Muscle of leg (tissue), 16 donors: ENCODE measurements at places on chromosomes 2 and 18.
A peak's percentile ranks its signal among the peaks of the same experiment; 100 is the strongest.

DNA sequence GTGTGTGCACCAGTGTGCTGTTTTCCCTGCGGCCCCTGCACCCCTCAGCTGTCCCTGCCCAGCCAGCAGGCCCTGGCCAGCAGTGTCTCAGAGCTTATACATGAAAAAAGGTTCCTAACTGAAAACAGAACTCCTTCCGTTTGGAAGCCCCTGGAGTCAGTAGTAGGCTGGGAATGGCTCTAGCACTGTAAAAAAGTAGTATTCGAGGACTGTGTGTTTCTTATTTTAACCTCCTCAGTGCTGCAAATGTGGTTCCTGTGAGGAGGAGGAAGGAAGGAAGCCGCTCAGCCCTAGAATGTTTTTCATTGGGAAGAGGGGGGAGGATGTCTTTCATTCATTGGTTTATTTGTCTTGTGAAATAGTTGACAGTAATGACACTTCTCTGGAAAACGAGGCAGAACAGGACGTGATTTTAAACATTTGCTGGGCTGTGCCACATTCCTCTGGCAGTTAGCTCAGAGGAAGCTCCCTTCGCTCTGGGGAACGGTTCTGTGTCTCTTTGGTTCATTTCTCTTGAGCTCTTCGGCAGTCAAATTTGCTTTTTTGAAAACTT lies 103.5 kb downstream of the SPTBN1 start:
- DNase-seq: peak; percentile 85

GRCh38 chr2:212052412-212053159 lies 486.0 kb downstream of the ERBB4 start:
- DNase-seq: no peak

DNA sequence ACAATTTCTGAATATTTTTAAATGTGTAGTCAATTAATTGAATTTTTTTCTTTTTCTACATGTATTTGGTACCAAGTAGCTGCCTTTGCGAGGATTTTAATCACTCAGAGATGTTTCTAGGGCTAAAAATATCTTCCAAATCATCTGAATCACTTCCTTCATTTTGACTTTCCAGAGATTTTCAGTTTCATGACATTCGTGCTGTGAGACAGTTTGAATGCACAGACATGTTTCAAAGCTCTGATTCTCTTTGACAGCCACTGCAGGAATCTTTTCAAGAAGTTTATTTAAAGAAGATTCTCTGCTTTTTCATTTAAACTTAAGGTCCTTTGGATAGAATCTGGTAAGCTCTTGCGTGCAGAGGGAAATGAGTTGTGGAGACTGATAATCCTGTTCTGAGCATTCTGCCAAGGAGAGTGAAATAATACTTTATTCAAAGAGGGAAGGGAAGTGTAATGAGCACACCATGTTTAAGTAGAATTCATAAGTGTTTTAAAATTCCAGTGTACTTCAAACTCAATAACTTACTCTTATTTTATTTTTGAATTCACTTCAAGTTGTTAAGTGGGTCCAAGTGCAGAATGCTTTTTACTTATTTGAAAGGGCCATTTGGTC lies 9.7 kb downstream of the CYBRD1 start:
- DNase-seq: no peak

GRCh38 chr2:29517413-29517812 lies 402.2 kb downstream of the CLIP4 start:
- no peak for DNase-seq

DNA sequence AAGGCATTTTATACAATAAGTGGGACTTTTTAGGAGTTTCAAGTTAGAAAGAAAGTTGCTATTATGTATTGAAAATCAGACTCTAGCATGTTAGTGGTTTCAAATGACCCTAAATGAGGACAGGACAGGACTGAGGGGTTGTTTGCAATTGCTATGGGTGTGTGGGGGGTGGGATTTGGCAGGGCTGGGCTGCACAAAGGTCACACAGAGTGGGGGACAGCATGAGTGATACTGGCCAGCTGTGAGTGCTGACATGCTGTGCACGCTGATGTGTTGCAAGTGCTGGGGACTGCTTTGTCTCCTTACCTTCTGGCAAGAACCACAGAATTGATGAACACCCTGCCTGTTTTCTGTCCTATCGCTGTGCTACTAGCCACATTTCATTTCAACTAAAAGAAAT lies 29.8 kb downstream of the RNMT start:
- no peak for DNase-seq

- no peak for DNase-seq
These were observed 20.1 kb upstream of the COL6A3 start for GRCh38 chr2:237433920-237434676.

DNA sequence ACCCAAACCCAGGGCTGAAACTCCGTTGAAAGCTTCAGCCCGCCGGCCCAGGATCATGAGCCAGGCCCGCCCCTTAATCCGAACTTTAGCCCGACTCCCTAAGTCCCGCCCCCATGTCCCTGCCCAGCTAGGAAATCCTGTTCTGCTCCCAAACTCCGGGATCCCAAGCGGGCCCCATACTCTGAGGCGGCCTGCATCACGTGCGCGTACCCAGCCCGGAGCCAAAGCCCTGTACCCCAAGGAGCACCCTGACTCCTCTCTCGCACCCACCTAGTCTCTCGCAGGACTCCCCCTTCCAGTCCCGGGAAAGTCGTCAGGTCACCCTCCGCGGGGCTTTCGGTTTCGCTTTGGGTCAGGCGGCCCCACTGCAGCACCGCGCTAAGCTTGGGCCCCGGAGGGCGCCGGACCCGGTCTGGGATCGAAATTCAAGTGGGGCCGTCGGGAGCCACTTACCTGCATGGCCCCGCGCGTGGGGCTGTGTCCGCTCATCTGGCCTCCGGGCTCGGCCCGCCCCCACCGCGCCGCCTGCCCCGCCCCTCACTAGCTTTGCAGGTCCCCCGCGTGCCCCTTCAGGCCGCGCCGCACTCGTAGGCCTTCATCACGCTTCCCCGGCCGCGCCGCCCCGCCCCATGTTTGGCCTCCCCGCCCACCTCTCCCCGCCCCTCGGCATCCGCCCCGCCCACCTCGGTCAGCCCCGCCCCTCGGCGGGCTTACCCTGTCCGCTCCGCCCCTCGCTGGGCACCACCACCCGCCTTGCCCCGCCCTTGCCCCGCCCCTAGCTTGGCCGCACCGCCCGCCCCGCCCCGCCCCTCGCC lies at the start of gene DNPEP:
Gene DNPEP, minus strand, starts transcription at position 607 of the 815 bp plus-strand sequence. Its CDS starts 118 bp downstream, at position 489.
- peak; percentile 94 for DNase-seq

DNA sequence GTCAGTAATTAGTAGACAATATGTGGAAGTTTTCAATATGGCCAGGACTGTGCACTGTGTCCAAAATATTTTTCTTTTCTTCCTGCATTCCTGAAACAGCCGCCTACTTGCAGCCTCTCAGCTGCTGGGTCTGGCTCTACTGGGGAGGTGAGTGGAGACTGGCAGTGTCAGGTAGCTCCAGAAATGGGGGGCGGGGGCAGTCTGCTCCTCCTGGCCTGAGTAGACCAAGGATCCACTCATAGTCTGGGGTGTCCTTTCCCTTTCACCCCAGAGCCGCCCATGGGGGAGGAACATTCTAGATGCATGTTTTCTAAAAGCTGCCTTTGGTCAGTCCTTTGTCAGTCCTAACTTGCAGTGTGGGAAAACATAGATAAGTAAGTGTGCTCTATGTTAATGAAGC lies 23.7 kb downstream of the TRAF3IP1 start:
- no peak for DNase-seq

- DNase-seq: no peak
These were observed 918.3 kb upstream of the TMEFF2 start for GRCh38 chr2:193112986-193113385.

- DNase-seq: no peak
These were observed 40.3 kb downstream of the INPP5D start for GRCh38 chr2:233100192-233100998.

DNA sequence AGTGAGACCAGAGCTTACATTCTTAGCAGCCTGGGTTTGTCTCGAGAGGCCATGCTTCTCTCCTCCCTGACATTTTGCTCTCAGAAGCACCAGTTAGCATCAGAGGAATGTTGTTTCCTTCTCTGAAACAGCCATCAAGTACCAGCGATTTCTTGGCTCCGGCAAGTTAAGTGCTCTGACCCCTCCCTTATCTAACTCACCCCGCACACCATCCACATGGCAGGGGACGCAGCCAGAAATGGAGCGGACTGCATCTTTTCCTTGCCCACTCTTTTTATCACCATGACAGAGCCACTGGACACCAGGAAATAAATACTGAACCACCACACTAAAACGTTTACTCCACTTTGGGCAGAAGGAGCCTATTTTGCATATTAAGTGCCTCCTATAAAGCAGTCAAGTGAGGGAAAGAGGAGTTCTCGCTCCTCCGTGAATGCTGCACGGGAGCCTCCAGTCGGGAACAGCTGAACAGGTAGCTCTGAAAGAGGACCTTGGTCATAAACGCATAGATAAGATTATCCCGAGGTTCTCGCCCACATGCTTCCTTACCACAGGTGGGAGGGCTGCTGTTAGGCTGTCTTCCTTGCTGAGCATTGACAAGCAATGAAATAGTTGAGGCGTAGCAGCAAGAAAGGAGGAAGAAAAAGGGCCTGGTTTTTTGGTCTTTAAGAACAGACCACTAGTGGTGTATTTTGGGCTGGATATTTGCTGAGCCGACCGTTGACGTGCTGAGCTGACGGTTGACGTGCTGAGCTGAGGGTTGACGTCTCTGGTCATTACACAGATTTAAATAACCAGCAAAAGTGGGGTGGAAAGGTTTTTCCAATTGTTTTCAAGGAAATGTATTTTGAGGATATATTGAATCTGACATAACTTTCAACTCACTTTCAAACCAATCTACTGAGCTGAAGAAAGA lies 71.4 kb upstream of the ITGB6 start:
- peak; percentile 39 for DNase-seq

- DNase-seq: no peak
These were observed 4.4 kb upstream of the CCDC150 start for GRCh38 chr2:196635156-196635555.

- no peak for DNase-seq
These were observed 371.3 kb upstream of the MYT1L start for GRCh38 chr2:2702385-2702784.

- no peak for DNase-seq
These were observed 32.7 kb upstream of the C1GALT1C1L start for GRCh38 chr2:43708891-43709290.

DNA sequence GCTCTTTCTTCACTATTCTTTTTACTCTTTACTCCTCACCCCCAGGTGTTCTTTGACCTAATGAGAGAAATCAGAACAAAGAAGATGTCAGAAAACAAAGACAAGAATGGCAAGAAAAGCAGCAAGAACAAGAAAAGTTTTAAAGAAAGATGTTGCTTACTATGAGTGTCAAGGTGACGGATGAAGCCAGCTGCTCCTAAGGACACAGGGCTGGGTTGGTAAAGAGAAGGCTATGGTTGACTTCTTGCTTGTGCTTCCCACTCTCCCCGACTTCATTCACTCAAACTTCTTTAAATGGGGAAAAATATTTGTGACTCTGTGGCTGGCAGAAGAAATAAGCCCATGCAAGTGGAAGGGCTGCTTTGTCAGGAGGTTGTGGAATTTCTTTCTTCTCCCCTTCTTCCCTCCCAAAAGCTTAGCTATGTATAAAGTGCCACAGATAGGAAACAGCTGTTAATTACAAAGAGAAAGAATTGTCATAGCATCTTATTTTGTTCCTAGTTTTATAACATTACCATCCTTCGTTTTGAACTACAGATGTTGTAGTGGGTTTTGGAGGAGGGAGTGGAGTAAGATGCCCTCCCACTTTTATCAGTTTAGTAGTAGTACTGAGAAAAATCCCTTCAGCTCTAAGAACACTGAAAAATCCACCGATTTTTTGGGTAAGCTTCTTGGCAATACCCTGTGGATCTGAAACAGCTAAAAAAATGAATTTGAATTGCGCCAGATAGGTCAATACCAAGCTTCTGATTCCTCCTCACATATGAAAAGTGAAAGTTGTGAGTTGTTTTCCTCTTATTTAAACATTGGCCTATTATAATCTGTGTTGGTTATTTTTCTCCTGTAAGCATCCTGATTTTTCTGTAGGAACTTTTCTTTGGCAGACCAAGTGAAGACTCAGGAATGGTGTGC lies 40.7 kb downstream of the RALB start:
- no peak for DNase-seq

- DNase-seq: no peak
These were observed 209.6 kb downstream of the RPRM start for GRCh38 chr2:153268941-153269461.

DNA sequence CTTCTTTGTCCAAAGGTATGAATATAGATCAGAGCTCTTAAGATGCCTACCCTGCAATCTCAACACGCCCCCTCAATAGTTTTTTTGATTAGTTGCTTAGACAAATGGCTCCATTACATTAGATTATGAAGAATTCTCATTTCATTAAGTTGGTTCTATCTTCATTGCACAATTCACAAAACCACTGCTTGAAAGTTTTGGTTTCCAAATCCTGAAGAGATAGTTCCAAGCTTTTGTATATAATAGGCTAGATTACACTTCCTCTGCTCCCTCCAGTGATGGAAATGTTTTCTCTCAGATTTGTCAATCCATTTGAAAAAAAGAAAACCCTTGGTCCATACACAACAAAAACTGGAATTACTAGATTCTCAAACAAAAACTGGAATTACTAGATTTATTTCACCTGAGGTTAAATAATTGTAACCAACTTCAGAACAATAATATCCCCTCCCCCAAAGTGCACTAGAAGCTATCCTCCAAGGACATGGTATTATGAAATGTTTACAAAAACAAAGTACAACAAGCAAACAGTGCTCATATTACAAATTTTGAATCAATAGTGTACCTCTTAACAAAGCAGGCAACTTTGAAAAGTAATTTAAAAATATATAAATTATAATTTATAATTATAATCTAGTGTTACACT lies 6.8 kb upstream of the TLK1 start:
- no peak for DNase-seq

DNA sequence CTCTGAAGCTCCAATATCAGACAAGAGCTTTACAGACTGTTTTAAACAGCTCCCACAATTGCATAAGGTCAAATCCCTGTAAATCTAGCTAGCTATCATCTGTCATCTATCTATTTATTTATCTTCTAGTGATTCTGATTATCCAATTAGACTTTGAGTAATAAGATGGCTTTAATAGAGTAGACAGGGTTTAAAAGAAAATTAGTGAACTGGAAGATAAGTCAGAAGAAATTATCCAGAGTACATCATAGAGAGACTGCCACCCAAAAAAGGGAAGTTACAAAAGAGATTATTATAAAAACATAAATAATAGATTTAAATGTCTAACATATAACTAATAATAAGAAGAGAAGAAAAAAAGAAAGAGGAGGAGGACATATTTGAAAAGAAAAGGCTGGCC lies 8.0 kb upstream of the ZC3H8 start:
- DNase-seq: no peak

- DNase-seq: no peak
These were observed 96.8 kb downstream of the POLE4 start for GRCh38 chr2:75055142-75055819.

GRCh38 chr2:9832586-9832985 lies 10.7 kb upstream of the TAF1B start:
- DNase-seq: no peak

- no peak for DNase-seq
These were observed 34.1 kb upstream of the CTAGE1 start for GRCh38 chr18:22451796-22452195.

GRCh38 chr2:64860276-64860885 lies 128.8 kb upstream of the SLC1A4 start:
- no peak for DNase-seq

DNA sequence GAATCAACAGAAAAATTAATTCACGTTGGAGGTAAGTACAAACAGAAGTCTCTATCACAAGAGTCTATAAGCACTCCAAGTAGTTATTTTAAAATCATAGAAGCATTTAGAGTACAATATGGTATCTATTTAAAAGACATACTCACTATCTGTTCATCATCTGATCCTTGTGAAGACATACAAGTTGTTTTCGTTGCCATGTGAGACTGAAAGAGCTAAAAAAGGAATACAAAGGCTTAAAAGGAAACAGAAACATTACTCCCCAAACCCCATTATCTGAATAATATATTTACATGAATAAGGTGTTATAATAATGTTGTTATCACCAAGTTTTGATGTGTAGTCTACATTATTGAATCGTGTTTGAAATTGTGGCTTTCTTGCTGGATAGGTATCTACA lies 20.9 kb downstream of the SEPTIN10 start:
- no peak for DNase-seq
